GM04503 (cell line): ENCODE measurements at places on chromosomes 6 and 20.

DNA sequence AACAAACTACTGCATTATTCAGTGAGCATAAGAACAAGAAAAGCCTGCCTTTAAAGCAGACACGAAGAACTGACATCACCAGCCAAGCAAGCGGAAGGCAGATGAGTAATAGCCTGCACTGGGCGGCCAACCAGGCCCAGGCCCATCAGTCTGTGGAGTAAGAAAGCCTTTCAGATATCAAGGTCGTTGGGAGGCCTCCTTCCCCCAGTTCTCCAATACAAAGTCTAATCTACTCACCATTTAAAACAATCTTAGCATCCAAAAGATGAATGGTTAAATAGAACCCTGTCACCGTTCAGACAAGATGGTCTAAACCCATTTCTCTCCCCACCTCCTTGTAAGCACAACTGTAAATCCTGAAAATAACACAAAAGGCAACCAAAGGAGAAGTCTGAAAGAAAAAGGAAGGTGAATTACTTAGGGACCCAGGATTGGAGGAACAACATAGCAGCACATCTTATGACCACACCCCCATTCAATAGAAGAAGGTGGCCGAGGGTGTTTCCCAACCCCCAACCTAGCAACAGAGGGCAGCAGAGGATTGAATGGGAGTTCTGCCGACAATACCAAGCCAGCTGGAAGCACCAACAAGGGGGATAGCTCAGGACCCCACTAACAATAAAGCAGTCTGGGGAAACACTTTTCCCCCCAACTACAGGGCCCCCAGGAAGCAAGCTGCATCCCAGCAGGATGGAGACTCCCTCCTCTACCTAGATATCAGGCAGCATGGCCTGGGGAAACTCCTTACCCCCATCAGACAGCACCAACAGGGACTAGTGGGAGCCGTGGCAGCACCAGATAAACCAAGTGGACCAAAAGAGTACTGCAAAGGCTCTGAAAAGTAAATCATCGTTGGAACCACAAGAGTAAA is 67.9 kb downstream of the ZHX3 start:
- DNase-seq = peak; percentile 34

GRCh38 chr6:33207552-33208090 is 679 bp upstream of the RING1 start:
- no peak for DNase-seq

DNA sequence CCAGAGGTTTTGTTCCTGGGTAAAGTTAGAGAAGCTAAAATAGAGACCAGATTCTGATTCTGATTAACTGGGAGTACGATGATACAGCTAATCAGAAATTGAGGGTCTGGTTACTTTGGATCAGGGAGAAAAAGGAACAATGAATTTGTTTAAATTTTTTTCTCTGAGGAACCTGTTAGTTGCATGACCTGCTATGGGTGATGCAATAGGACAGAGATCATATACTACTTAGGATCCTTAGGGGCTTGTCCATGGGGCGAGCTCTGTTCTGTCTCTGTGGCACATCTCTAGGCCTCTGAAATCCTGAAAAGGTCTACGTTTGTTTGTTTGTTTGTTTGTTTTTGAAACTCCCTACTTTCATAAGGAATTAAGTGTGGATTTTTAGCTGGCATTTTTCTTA is 166.1 kb upstream of the LAMP5 start:
- no peak for DNase-seq

DNA sequence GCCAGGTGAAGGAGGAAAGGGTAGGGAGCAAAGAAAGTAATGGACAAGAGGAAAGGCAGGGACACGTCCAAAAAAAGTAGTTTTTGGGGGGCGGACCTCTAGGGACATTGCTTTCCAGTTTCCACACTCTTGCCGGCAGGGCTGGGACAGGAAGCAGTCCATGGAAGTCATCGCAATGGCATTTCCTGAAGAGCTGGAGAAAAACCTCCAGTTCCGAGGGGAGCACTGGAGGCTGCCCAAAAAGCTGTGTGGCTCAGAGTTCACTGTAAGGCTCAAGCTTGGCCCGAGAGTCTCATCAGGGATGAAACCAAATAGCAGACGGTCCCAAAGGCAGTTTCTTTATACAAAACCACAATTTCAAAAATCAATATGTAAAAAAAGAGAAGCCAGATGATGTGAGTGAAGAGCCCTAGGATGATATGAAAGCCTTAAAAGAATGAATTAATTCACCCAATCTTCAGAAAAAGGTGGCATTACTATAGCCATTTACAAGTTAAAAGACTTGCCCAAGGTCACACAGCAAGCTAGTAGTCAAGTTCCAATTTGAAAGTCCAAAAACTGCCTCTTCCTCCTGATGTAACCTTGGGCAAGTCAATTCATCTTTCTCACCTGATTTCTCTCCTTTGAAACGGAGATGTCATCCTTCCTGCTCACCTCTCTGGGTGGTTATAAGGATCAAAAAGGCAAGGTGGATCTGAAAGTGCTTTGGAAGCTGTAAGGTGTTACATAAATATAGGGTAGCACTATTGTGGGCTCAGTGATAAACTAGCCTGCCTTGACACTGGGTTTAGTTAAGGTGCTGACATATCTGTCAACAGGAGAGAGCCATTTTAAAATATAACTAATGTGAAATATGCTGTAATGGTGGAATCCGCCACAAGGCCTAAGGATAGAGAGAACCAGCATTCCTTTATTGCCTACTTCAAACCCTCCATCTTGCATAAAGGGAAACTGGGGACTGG is 9.1 kb downstream of the BCL2L1 start:
- DNase-seq = peak; percentile 87

DNA sequence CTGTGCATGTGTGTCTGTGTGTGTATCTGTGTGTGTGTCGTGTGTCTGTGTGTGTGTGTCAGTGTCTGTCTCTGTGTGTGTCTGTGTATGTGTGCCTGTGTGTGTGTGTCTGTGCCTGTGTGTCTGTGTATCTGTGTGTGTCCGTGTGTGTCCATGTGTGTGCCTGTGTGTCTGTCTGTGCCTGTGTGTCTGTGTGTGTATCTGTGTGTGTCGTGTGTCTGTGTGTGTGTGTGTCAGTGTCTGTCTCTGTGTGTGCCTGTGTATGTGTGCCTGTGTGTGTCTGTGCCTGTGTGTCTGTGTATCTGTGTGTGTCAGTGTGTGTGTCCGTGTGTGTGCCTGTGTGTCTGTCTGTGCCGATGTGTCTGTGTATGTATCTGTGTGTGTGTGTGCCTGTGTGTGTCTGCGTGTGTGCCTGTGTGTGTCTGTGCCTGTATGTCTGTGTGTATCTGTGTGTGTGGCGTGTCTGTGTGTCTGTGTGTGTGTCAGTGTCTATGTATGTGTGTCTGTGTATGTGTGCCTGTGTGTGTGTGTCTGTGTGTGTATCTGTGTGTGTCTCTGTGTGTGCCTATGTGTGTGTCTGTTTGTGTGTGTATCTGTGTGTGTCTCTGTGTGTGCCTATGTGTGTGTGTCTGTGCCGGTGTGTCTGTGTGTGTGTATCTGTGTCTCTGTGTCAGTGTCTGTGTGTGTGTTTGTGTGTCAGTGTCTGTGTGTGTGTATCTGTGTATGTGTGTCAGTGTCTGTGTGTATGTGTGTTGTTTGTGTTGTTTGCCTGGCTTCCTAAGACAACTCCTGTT is 11.6 kb downstream of the SNPH start:
- no peak for DNase-seq

DNA sequence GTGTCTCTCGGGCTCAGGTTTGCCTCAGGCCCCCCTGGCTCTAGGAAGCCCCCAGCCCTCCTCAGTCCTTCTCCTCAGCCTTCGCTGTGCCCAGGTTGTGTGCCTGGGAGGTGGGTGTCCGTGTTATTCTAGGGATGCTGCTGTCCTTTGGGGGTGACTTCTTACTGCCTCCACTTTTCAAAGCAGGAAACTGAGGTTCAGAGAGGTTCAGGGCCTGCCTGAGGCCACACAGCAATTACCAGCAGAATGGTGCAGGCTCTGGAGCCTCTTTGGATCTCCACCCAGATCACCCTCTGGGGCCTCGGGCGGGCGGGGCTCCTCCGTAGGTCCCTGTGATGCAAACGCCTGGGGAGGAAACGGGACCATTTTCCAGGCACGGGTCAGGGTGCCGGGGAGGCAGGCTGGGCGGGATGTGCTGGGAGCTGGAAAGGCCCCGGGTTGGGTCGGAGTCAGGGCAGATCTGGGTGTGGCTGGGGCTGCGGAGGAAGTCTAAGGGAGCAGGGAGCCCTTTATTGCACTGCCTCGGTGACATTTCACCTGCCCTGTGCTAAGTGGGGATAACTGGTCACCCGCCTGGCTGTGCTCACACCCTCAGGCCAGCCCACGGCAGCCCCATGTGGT is 23.2 kb downstream of the GATA5 start:
- DNase-seq = no peak

- DNase-seq = no peak
Measured at GRCh38 chr6:109491207-109491938, 8.4 kb upstream of the ZBTB24 start.

DNA sequence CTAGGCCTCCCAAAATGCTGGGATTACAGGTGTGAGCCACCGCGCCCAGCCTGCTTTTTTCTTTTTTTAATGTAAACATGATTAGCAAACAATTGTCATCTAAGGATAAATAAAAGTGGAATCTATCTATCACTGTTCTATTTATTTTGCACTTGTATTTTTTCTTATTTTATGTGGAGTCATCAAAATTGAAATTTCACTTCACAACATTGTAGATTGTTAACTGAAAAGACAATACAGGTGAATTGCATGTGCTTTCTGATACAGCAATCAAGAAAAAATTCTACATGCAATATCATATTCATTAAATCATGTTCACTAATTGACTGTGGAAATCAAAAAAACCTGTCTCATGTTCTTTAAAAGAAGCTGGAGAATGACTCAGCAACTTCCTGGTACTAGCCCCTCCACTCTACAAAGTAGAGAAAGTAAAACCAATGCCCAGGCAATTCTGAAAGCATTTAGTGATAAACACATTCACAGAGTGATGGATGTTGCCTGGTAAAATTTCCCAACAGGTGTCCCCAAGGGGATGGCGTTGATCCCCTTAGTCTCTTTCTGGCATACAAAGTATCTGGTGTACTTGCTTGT is 10.7 kb upstream of the RFX6 start:
- DNase-seq = no peak

DNA sequence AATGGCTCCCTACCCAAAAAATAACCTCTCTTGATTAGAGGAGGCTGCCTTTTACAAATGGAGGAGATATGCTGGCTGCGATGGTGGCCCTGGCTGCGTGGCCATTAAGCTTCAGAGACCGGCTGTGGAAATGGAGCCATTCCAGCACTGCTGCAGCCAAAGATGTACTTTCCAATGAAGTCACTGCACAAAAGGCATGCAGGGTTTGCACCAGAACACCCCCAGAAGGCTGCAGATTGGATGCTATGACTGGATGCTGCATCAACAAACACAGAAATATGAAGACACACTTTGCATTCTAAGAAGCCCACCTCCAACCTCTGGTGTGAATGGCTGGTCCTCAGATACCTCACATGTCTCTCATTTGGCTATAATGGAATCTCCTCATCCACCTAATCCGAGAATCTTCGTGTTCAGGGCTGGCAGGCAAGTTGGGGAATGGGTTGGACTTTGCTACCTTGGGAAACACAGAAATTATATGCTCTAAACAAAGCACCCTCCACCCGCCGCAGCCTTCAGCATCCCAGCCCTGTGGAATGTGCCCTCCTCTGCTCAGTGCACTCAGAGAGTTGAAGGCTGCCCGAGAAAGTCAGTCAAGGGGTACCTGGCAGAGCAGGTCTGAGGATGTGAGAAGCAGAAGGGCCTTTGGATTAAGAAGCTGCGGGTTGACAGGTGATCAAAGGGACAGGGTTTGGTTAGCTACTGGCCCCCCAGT is 35.3 kb downstream of the APCDD1L start:
- no peak for DNase-seq

- DNase-seq = no peak
Measured at GRCh38 chr20:59178983-59179595, 15.5 kb downstream of the ZNF831 start.

- no peak for DNase-seq
Measured at GRCh38 chr6:66735106-66735890, 1028.3 kb upstream of the EYS start.

DNA sequence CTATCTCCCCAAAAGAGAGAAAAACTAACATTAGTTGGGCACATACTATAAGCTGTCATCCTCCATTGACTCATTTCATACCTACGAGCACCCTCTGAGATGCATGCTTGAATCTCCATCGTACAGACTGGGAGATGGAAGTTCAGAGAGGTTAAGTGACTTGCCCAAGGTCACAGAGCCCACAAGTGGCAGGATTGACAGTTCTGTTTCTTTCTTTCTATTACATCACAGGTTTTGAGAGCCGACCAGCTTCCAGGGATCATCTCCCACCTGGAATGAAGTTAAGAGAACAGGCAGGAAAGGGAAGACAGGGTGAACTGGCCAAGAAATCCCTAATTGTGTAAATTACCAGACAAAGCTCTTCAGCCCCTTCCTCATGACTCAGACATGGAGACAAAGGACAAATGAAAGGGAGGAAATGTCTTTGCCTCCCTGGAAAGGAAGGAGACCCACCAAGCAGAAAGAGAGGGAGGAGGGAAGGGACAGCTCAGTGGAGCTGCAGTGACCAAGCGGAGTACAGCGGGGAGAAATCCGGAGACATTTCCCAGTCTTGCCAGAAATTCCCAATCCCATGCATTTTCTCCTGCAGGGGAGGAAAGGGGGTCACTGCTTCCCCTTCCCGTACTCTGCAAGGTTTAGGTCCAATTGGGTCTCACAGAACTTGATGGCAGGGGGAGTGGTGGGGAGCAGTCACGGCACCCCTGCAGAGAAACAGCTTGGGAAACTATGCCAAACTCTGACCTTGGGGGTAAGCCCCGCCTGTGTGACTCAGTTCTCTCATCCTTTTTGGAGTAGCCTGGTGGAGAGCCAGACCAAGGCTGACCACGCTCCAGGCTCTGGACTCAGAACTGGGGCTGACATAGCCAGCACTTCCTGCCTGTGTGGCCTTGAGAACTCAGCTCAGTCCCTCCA is 154.3 kb downstream of the ANKRD60 start:
- DNase-seq = no peak

DNA sequence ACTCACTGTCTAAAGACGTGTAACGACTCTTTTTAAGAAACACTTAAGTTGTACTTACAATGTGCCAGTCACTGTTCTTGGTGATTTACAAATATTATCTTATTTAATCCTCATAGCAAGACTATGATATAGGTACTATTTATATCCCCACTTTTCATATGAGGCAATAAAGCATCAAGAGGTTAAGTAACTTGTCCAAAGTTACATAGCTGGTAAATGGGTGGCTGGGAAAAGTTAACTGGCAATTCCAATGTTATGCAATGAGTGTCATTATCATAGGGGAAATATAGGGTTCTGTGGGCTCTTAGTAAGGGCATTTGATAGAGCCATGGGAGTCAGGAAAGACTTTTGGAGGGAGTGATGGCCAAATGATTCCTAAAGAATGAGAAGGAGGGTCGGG is 21.4 kb upstream of the RIPOR2 start:
- DNase-seq = no peak

DNA sequence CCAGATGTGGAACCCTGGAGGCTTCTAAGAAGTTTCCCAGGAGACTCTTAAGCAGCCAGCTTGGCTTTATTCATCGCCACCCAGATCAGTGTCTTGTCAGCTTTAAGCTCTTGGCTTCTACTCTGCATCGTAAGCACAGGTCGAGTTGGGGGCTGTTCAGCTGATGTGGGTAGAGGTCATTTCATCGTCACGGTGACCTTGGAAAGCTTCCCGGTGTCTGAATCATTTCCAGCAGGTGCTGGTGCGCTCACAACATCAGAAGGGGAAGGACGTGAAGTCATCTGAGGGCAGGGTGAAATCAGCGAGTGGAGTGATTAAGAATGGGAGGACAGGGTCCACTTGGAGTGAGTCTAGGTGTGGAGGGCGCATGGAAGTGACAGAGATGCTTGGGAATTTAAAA is 112.6 kb downstream of the SASH1 start:
- no peak for DNase-seq
